Midbrain (tissue), 1 donor: ENCODE measurements at places on chromosomes 2 and 18.

GRCh38 chr2:139721411-139721995, 941.3 kb upstream of the NXPH2 start:
- no peak for DNase-seq

- DNase-seq, result no peak
Measured at GRCh38 chr2:191693778-191694177, 15.8 kb downstream of the NABP1 start.

- DNase-seq, result no peak
Measured at GRCh38 chr18:39872651-39873050, 2082.4 kb upstream of the PIK3C3 start.

DNA sequence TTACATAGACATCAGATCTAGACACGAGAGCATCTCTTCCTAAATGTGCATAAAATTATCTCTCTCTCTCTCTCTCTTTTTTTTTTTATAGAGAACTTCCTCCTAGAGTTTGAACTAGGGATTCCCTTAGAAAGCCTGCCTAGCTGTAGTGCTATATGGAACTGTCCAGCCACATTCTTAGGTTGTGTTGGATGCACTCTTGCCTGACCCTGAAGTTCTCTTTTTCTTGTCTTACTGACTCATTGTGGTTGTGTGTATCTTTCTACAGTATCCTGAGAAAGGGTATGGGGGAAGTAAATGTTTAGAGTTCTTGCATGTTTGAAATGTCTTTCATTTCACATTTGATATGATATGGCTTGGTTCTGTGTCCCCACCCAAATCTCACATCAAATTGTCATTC, 368.2 kb downstream of the CDH2 start:
- no peak for DNase-seq

- no peak for DNase-seq
Measured at GRCh38 chr2:46369783-46370182, 72.6 kb downstream of the EPAS1 start.

DNA sequence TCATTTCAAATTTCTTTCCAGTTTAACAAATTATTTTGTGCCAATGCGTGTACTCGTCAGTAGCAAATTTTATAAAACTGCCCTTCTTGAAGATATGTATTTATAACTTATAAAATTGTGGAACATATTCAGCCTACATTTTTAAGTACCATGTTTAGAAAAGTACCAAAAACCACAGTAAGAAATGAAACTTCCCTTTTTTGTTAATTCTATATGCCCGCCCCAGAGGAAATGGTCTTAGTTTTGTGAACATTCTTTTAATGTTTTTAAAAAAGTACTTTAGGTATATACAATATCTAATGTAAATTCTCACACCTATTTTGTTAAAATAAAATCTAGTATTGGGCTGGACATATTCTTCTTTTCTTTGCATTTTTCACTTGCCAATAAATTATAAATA, 1.2 kb downstream of the UGT1A9 start:
- no peak for DNase-seq

- peak; percentile 72 for DNase-seq
Measured at GRCh38 chr2:11652553-11652952, 17.4 kb downstream of the NTSR2 start.

DNA sequence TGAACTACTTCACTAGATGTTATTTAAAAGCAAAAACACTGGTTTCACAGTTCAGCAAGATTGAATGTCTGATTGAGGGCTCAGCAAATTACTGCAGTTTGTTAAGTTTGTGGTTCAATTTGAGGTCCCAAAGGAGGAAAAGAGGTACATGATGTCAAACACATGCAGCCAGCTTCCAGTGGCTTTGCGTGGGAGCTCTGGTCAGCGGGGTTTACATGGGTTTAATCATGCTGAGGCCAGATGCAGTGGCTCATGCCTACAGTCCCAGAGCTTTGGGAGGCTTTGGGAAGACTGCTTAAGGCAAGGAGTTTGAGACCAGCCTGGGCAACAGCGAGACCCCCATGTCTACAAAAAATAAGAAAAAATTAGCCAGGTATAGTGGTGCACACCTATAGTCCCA, 111.5 kb downstream of the MAPK4 start:
- no peak for DNase-seq

GRCh38 chr2:112640800-112641675, 4.7 kb upstream of the SLC20A1 start:
- DNase-seq, result no peak
